ENCODE measurements at places on chromosomes 2 and 18. TPM values are rescaled to one million over a fixed set of nuclear protein-coding genes. Genes with fewer than 3 reads are reported as not detected.

DNA sequence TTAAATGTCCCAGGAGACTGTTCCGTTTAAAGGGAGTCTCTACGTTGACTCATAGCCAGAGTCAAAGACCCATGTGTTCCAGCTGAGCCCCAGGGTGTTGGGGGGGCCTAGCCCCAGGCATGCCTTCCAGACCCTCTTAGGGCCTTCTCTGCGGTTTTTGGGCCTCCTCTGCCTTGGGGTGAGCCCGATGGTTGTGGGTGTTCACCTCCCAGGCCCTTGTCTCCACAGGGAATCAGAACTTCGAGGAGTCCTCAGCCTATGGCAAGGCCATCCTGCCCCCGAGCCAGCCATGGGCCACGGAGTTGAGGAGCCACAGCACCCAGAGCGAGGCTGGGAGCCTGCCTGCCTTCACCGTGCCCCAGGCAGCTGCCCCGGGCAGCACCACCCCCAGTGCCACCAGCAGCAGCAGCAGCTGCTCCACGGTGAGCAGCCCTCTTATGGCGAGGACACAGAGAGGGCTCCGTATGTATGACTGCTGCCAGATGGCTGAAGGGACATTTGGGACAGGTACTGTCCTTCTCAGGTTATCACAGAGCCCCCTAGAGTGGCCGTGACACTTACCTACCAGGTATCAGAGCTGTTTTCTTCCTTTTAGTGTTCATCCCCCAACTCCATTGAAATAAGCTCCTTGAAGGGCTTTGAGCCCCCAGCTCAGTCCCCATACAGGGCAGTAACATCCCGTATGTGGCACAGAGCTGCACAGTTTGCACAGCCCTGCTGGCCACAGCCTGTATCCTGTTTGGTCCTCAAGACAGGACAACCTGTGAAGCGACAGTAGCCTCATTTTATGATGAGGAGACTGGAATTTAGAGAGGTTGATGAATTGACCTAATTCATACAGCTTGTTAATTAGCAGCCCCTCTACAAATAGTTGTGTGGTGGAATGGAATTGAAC is 80.7 kb downstream of the EPAS1 start:
- DNase-seq: no peak

MYOM1 gene
- total RNA-seq: 37.7 TPM

SERPINB10 gene
- total RNA-seq: not detected

SOX11 gene
- total RNA-seq: 3.1 TPM

DNA sequence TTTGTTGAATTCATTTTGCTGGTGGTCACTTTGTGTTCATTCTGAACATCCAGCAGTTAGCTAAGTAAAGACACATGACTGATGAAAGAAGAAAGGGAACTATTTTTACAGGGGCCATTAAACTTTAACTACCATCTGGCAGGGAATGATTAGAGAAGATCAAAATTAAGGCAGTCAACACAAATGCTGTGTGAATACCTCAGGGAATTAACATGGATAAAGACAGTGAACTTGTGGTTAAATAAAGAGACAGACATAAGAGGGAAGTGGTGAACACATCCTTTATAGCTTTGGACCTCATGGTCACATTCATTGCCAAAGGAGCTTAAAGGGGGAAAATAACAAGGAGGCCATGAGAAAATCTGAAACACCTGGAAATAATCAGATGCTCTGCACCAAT is 52.6 kb upstream of the ATP5MC3 start:
- DNase-seq: no peak

CTLA4 gene
- total RNA-seq: not detected

SIGLEC15 gene
- not detected for total RNA-seq

DNA sequence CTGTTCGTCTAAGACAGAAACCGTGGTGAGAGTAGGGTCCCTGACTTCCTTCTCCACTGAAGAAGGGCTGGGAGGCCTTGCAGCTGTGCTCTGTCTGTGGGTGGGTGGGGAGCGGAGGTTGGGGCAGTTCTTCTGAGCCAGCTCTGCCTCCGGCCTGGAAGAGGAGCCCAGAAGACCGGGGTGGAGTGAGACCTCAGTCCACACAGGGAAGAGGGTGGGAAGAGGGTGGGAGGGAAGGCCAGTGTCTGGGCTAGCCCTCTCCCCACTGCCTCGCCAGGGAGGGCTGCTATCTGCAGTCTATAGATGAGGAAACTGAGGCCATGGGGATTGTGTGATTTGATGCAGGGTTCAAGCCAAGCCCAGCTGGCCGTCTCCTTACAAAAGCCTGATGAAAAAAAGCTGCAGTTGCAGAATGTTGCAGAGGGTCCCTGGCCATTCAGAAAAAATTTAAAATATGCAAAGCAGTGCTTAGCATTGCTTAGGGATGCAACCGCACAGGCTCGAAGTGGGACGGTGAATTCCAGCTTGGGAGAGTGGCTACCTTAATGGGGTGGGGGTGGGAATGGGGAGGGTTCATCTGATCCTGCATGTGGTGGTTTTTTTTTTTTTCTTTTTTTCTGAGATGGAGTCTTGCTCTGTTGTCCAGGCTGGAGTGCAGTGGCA is 181.6 kb upstream of the HS6ST1 start:
- no peak for DNase-seq

- DNase-seq: no peak
Measured at GRCh38 chr18:43634994-43635393, 357.7 kb upstream of the SYT4 start.

ABCG5 gene
- total RNA-seq: not detected

GRCh38 chr2:144529841-144530240 is 9.9 kb upstream of the ZEB2 start:
- DNase-seq: no peak

WNT10A gene
- not detected for total RNA-seq

DNA sequence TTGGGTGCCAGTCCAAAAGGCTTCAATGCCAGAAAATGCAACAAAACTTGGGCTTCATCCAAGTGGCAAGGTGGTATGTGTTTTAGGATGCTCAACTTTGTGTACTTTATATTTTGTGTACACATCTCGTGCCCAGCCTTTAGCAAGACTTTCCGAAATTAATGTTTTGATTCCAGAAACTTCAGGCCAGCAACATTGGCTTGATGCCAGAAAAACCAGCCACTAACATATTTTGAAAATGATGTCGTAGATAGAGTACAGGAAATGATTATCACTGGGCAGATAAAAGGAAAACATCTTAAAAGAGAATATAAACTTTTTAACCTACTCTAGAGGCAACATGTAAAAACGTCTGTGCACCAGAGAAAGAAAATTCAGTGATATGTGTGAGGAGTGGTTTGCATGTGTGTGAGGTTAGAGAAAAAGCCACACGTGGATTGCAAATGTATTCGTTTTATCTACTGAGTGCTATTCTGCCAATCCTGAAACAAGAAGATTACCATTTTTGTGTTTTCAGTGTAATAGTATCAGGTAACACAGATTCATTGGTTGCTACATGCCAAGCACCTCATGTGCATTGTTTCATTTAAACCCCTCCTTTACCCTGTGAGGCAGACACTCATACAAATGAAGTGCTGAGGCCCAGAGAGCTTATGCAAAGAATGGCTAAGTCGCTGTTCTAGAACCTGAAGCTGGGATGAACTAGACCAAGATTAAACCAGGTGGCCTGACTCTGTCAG is 264.8 kb downstream of the C1D start:
- DNase-seq: no peak

- peak; percentile 75 for DNase-seq
Measured at GRCh38 chr2:96860065-96861029, 2.5 kb upstream of the ANKRD39 start.

GRCh38 chr18:79411614-79412526 is 16.1 kb downstream of the NFATC1 start:
- DNase-seq: no peak

DNA sequence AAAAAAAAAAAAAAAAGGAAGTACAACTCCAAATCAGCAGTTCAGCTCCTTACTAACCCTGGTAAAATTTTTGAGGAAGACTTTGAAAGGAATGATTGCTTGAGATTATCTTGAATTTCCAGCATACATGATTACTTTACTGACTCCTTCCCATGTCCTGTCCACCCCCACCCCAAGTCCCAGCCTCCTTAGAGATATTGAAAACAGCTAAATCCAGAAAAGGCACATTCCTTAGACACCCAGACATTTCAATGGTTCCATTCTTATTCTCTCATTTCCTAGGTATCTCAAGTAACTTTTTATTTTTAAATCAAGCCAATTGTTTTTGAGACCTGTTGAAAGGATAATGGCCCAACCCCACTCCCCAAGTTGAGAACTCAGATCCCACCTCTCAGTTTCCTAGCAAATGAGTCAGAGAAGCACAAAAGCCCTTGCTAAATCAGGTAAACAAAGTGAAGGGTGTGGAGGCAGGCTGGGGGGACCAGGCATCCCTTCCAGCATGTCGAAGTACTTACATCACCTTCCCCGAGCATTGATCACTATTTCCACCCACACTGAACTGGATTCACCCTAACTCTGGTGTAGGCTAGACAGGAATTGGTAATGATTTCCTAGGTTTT is 95.4 kb upstream of the FZD7 start:
- no peak for DNase-seq

CLEC4F gene
- not detected for total RNA-seq

DNA sequence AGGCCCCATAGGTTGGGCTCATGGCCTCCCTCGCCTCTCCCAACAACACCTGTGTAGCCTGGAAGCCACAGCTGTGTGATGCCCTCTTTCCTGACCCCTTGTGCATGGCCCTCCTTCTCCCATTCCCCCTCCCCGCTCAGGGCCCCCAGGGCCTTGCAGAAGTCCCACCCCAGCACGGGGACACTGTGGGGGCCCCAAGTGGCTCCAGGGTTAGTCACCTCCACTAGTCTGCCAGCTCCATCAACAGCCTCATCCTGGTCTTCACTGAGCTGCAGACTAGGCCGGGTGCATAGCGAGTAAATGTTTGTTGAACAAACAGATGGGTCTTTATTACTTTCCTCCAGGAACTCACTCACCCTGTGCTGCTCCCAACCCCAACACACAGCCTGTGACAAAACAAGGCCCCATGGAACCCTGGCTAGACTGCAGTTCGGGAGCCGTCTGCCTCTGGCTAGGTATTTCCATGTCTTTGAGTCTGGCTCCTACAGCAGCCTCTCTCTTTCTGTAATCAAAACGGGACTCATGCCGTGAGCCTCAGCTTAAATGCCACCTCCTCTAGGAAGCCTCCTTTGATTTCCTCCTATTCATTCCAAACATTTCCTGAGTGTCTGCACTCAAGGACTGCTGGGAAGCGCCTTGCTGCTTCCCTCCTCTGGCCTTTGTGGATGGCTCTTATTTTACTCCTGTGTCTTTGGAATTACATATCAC is 109.9 kb upstream of the ID2 start:
- peak; percentile 42 for DNase-seq

GRCh38 chr18:71725256-71725655 is 818.9 kb downstream of the CBLN2 start:
- DNase-seq: no peak

DNA sequence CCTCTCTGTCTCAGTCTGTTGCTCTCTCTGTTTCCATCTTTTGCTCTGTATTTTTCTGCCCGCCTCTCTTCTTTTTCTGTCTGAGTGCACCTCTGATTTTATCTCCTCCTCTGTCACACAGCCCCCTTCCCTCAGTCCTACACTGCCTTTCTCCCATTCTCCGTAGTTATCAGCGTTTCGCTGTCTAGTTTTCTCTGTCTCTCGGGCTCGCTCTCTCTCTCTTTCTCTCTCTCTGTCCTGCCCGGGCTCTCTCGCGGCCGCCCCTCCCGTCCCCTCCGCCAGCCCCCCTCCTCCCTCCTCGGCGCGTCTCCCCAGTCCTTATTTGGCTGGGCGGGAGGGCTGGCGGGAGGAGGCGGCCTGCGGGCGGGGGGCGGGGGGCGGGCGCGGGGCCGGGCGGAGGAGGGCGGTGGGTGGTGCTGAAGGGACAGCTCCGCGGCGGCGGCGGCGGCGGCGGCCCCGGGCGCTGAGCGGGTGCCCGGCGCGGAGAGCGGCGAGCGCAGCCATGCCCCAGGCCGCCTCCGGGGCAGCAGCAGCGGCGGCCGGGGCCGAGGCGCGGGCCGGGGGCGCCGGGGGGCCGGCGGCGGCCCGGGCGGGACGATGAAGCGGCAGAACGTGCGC is at the start of gene KCNK3:
KCNK3 (plus strand) TSS at position 444 of the 618 bp plus-strand sequence; CDS start at position 598, 154 bp downstream.
- DNase-seq: peak; percentile 89

- peak; percentile 22 for DNase-seq
Measured at GRCh38 chr2:128545085-128545484, 226.4 kb upstream of the HS6ST1 start.

- no peak for DNase-seq
Measured at GRCh38 chr2:53549497-53549896, 218.1 kb upstream of the CHAC2 start.

- no peak for DNase-seq
Measured at GRCh38 chr2:32342801-32343200, 14.0 kb upstream of the BIRC6 start.

DNA sequence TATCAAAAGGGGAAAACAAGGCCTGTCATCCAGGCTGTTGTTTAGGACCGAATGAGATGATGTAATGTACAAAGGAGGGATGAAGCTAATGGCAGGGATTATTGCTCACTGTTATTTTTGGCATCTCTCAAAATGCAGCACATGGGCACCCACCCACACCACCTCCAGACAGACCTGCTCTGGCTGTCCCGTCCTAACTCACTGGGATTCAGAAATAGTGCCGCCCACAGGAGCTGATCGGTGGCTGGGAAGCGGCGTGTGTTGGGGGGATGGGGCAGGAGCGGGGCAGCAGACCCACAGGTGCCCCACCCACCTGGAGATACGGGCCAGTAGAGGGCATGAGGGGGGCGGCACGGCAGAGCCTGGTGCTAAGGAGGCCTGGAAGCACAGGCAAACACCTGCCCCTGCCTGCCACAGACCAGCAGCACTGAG is 52.2 kb downstream of the CRACDL start:
- DNase-seq: no peak

GRCh38 chr2:238305092-238305862 is 15.0 kb upstream of the TRAF3IP1 start:
- peak; percentile 37 for DNase-seq

DNA sequence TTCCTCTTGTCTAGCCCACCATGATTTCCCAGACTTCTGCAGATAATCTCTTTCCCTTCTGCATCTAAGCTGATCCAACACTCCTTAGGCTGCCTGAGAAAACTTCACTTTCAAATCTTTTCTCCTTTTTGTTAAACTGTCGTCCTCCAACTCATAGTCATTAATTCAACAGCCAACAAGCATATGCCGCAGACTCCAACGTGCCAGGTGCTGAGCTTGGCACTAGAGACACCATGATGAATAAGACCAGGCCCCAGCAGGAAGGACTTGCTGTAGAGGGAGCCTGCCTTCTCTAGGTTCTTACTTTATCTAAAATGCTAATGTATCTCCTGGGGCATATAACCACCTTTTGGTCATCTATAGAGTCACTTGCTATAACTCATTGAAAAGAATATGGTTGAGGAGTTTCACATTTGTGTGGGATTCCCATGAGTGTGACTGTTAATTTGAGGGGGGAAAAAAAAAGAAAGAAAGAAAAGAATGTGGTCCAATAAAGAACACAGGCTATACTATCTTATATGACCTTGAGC is 51.0 kb downstream of the ANKRD44 start:
- DNase-seq: no peak

DNA sequence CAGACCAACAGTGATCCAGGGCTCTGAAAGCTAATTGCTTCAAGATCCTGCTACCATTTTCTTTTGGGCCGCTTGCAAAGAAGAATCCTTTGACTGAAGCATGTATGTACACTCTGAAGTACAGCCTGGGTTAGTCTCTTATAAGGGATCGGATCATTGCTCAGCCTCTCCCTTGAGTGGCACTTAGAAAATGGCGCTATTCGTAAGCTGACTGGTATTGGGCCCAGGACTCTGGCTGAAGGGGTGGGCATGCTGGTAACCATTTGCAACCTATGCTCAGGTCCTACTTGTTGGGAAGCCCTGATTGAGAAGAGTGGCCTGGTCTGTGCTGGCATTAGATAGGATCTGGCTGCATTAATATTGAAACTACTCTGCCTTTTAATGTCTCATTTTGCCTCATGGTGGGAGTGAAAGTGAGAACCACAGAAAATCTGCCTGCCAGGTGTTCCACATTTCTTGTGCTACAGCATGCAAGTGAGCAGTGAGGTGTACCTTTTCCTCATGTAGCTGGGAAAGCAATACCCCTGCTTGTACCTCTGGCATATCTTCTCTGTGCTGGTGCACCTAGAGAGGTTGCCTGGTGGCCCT is 661 bp upstream of the MGAT5 start:
- DNase-seq: no peak

Measured in sigmoid colon (tissue), 7 donors.